ENCODE measurements at places on chromosomes 5 and 9. TPM values are rescaled to one million over a fixed set of nuclear protein-coding genes. Genes with fewer than 3 reads are reported as not detected.

DNA sequence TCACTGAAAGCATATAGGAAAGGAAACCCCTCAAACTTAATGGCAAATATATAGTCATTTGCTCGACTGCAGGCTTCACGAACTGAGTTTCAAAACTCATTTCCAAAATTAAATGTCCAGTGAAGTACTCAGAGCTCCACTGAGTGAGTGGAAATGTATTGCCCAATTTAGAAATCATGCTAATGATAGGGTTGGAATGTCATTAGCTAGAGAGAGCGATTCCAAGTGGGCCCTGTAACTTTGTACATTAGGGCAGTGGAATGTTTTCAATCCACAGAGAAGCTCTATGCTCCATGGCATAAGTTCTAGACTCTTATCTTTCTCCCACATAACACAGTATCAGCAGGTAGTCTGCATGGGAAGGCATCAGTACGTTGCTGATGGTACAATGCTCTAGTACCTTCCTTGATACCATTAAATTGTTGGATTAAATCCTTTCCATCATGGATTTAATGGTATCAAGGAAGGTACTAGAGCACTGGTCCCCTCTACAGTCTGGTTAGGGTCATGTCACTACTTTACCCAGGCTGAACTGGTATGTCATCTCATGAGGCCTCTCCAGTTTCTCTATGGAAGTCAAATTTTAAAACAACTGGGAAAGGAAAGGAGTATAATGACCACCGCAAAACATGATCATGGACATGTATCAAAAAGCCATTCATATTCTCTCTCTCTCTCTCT, 183.2 kb upstream of the RASEF start:
- no peaks in the 10 kb centered on the region for H3K4me1 ChIP-seq
- peaks cover 9% of the 10 kb centered on the region for H3K36me3 ChIP-seq
- no peaks in the 10 kb centered on the region for H3K27me3 ChIP-seq
- no peak for DNase-seq
- peak overlapping the region; percentile 32 for H3K27ac ChIP-seq

DNA sequence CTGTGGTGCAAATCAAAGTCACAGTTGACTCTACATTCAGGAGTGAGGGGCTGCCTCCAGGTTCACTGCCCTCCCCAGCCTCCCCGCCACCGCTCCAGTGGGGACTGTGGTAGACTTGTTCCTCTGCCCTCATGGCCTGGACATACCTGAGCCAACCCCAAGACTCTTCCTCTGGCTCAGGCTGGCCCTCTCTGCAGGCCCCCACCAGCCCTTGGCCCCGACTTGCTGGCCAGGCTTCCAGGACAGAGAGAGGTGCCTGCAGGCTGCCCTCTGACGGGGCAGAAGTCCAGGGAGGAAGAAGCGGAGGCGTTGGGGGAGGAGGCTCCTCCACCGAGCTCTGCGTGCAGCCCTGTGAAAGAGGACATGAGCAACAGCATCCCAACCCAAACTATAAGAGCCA, 2.8 kb upstream of the SARDH start:
- no peaks in the 10 kb centered on the region for H3K4me1 ChIP-seq
- H3K36me3 ChIP-seq = no peaks in the 10 kb centered on the region
- no peaks in the 10 kb centered on the region for H3K27me3 ChIP-seq
- no peak overlapping the region for H3K4me3 ChIP-seq

DNA sequence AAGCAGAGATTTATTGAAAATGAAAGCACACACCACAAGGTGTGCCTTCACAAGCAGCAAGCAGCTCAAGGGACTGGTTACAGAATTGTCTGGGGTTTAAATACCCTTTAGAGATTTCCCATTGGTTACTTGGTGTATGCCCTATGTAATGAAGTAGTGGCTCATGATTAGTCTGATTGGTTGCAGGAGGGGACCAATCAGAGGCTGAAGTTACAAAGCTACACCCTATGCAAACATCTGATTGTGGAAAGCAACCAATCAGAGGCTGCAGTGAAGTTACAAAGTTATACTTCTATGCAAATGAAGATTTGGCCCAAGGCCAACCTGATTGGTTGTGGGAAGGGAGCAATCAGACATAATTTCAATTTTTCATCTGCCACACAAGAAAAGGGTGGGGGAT, 119.9 kb downstream of the C9orf152 start:
- no peak overlapping the region for H3K27ac ChIP-seq
- H3K4me3 ChIP-seq = no peak overlapping the region
- DNase-seq = no peak

The CDKN2B-AS1 gene
- not detected for total RNA-seq

GRCh38 chr9:33649463-33649862, 125.4 kb downstream of the ANKRD18B start:
- no peak overlapping the region for H3K27ac ChIP-seq
- no peak overlapping the region for H3K4me3 ChIP-seq
- H3K36me3 ChIP-seq = no peaks in the 10 kb centered on the region
- H3K4me1 ChIP-seq = no peaks in the 10 kb centered on the region
- H3K27me3 ChIP-seq = no peaks in the 10 kb centered on the region
- DNase-seq = no peak

DNA sequence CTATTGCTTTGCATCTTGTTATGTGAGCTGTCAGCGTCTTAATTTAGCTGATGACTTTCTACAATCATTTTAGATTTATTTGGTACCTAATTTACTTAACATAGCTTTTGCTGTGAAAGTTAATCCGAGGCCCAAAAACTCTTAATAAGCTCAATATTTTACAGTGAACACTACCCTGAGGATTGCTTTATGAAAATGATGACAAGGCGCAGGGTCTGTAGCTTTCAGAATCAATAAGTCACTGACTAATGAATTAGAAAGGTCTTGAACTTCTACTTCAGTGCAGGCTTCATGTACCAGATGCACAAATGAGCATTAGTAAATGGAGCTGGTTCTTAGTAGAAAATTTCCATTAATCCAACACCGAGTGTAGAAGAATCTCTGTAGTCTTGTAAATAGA, 81.4 kb upstream of the ZNF366 start:
- no peak for DNase-seq
- no peaks in the 10 kb centered on the region for H3K4me1 ChIP-seq
- no peak overlapping the region for H3K27ac ChIP-seq
- H3K4me3 ChIP-seq = no peak overlapping the region

- H3K4me3 ChIP-seq = no peak overlapping the region
- DNase-seq = no peak
- H3K27ac ChIP-seq = no peak overlapping the region
- H3K27me3 ChIP-seq = no peaks in the 10 kb centered on the region
These were observed 103.8 kb upstream of the KLF4 start for GRCh38 chr9:107593224-107593870.

The SNAPC4 gene
- total RNA-seq = 2.5 TPM

GRCh38 chr9:10613419-10613818, 617 bp upstream of the PTPRD start:
- H3K4me3 ChIP-seq = no peak overlapping the region
- no peaks in the 10 kb centered on the region for H3K27me3 ChIP-seq
- no peaks in the 10 kb centered on the region for H3K36me3 ChIP-seq

GRCh38 chr5:174317256-174317894, 271.9 kb downstream of the NSG2 start:
- H3K36me3 ChIP-seq = no peaks in the 10 kb centered on the region
- no peak overlapping the region for H3K4me3 ChIP-seq
- H3K4me1 ChIP-seq = no peaks in the 10 kb centered on the region
- DNase-seq = no peak

DNA sequence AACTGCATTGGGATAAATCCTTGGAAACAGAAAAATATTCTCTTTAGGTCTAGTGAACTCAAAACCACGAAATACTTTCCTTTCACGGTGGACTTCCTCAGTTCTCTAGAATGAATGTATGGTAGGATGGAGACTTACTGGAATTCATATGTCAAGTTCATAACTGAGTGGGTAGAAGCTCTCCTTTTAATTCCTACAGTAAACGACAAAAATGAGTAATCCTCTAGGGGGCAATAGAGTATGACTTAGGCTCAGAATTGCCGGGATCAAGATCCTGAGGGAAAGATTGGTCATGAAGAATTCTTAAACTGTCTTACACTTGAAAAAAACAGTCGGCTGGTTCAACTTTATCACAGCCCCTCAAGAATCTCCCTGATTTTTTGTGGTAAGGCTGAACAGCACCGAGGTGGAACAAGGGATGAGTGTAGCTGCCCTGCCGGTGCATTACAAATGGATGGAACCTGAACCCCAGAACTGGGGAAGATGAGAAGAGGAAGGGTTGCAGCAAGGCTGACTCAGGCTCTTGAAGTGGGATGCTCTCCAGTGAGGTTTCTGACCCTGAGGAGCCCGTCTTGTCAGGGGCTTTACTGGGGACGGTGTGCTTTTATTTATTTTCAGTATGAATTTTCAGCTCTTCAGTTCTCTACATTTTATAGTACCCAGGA, 14.0 kb upstream of the LOX start:
- H3K27me3 ChIP-seq = no peaks in the 10 kb centered on the region
- no peaks in the 10 kb centered on the region for H3K4me1 ChIP-seq
- no peak overlapping the region for H3K27ac ChIP-seq

The ACOT12 gene
- total RNA-seq = not detected

DNA sequence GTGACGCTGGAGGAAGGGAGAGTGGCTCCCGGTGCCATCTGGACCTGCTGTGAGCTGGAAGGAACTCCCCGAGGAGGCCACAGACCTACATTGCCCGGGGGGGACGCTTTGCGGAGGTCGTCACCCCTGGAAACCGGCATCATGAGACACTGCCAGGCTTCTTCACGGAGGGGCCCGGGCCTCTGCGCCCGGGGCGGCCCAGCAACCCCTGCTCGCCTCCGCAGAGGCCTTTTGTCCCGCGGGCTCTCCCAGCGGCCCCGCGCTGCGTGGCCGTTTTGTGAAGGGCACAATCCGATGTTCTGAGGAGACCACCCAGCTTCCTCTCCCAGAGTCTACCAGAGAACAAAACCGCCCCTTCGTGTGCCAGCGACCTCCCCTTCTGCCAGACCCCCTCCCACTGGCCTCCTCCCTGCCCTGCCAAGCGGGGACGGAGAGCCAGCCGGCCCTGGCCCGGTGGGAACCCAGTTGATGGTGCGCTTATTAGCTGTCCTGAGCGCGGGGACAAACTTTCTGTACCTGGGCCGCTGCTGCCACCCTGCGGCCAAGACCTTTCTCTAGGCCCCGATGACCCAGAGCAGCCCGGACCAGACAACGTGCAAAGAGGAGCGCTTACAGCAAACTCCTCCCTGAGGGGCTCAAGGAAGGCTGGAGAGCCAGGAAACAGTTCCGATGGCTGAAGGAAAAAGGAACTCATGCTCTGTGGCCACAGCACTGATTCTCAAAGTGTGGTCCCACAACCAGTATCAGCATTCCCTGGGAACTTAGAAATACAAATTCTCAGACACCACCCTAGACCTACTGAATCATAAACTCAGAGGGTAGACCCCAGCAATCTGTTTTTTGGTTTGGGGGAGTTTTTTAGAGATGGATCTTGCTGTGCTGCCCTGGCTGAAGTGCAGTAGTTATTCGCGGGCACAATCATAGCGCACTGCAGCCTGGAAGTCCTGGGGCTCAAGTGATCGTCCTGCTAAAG, 86.7 kb downstream of the SLC1A3 start:
- H3K4me3 ChIP-seq = no peak overlapping the region
- peaks cover 28% of the 10 kb centered on the region for H3K4me1 ChIP-seq
- no peaks in the 10 kb centered on the region for H3K27me3 ChIP-seq
- H3K27ac ChIP-seq = peak overlapping the region; percentile 70
- DNase-seq = peak; percentile 91
- H3K36me3 ChIP-seq = no peaks in the 10 kb centered on the region

- H3K4me1 ChIP-seq = no peaks in the 10 kb centered on the region
- H3K27ac ChIP-seq = no peak overlapping the region
- H3K36me3 ChIP-seq = no peaks in the 10 kb centered on the region
- no peaks in the 10 kb centered on the region for H3K27me3 ChIP-seq
- DNase-seq = no peak
These were observed 86.1 kb upstream of the ZNF608 start for GRCh38 chr5:124832510-124832909.

The TNC gene
- total RNA-seq = 16.9 TPM

DNA sequence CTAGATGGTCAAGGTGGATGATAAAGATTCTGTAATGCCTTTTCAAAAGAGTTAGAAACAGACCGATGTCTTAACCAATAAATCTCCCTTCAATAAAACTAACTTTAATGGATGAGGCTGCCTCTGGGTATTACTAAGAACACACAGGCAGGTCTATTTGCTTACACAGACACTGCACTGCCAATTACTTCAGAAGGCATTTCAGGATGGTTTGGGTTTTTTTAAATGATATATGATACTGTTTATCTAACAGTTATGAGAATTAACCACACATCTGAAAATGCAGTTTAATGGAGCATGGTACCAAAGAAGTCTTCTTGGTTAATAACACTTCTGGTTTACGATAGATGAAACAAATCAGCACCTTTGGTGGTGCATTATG, 367.9 kb upstream of the GRAMD2B start:
- H3K27me3 ChIP-seq = no peaks in the 10 kb centered on the region
- H3K4me3 ChIP-seq = no peak overlapping the region
- H3K27ac ChIP-seq = no peak overlapping the region
- no peaks in the 10 kb centered on the region for H3K36me3 ChIP-seq
- no peaks in the 10 kb centered on the region for H3K4me1 ChIP-seq

GRCh38 chr9:69971643-69972449, 71.8 kb upstream of the MAMDC2 start:
- H3K36me3 ChIP-seq = no peaks in the 10 kb centered on the region
- H3K4me1 ChIP-seq = no peaks in the 10 kb centered on the region
- H3K27ac ChIP-seq = no peak overlapping the region
- H3K4me3 ChIP-seq = no peak overlapping the region

GRCh38 chr9:124137009-124137943, 120.5 kb upstream of the NEK6 start:
- H3K27me3 ChIP-seq = no peaks in the 10 kb centered on the region
- H3K4me1 ChIP-seq = no peaks in the 10 kb centered on the region
- DNase-seq = no peak
- no peak overlapping the region for H3K4me3 ChIP-seq
- no peaks in the 10 kb centered on the region for H3K36me3 ChIP-seq

GRCh38 chr9:27460226-27461023, 63.7 kb upstream of the IFNK start:
- no peaks in the 10 kb centered on the region for H3K4me1 ChIP-seq
- no peak for DNase-seq
- no peak overlapping the region for H3K27ac ChIP-seq

DNA sequence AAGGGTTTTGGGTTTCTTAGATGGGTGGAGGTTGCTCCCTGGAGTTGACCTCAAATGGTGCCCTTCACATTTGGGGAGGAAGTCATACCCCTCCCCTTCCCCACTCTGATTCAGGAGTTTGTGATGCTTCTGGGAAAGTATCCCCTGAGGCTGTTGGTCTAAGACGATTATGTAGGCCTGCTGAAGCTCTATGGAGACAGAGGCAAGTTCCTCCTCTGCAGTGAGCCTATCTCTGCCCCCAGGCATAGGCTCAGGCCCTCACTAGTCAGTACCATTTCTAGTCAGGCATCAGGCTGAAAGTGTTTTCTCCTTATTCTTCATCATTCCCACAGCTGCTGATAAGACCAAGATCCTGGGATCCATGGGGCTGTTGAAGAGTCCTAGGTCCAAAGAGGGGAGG, 271.6 kb upstream of the NUDT12 start:
- DNase-seq = no peak
- no peaks in the 10 kb centered on the region for H3K36me3 ChIP-seq
- no peaks in the 10 kb centered on the region for H3K27me3 ChIP-seq
- H3K4me3 ChIP-seq = no peak overlapping the region
- no peaks in the 10 kb centered on the region for H3K4me1 ChIP-seq
- no peak overlapping the region for H3K27ac ChIP-seq
